Ovary (tissue), 10 donors: ENCODE measurements at places on chromosomes 6 and 20. TPM values are rescaled to one million over a fixed set of nuclear protein-coding genes. Genes with fewer than 3 reads are reported as not detected.

RSPO4 gene
- polyA plus RNA-seq = 0.04 TPM

- no peak for DNase-seq
These were observed 13.4 kb downstream of the AFDN start for GRCh38 chr6:167840160-167840525.

GRCh38 chr20:50513169-50514034 lies 3.2 kb downstream of the PTPN1 start:
- no peak for DNase-seq

DNA sequence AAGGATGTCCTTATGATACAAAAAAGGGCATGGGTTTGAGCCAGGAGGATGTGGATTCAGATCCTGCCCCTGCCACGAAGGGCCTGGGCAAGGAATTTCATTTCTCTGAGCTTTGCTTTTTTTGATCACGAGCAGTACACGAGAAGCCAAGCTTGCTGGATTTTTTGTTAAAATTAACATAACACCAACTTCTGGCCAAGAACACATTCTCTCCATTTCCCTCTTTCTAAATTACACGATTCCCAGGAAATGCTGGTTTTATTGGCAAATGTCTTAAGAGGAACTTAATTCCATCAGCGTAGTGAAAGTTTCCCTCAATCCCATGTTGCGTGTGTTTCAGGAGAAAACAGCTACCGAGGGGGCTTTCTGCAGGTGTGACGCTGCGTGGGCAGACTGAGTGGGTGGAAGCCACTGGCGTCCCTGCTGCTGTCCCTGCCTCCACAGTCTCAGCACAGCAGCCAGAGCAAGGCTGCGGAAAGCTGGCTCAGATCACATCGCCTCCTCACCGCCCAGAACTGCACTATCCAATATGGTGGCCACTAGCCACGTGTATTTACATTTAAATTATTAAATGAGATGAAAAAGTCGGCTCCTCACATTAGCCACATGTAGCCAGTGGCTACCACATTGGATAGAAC lies 120.8 kb upstream of the INSM1 start:
- no peak for DNase-seq

TMEM200A gene
- 31.1 TPM for polyA plus RNA-seq

GRCh38 chr6:167825332-167826229 lies 1.1 kb upstream of the AFDN start:
- DNase-seq = peak; percentile 72

MAP1LC3A gene
- 3.4 TPM for polyA plus RNA-seq

AKAP12 gene
- 67.2 TPM for polyA plus RNA-seq

GRCh38 chr20:39290575-39290974 lies 328.4 kb downstream of the DHX35 start:
- no peak for DNase-seq

DNA sequence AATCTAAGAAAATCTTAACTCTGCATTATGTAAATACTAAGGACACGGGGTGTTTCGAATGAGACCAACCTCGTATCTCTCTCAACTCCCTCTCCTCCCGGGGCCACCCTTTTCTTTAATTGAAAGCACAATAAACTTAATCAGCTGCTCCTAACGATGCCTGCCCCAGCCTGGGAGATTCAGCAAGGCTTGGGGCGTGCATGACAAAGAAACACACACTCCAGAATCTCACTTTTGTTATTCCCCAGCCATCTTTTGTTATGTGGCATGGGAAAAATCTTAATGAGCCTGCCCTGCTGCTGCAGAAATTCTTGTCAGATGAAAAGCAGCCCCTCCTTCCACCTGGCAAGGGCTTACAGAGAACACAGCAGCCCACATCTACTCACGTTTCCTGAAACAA lies 117.4 kb downstream of the TTLL2 start:
- DNase-seq = no peak

- DNase-seq = no peak
These were observed 1113.1 kb upstream of the CITED2 start for GRCh38 chr6:140487586-140487985.

DNA sequence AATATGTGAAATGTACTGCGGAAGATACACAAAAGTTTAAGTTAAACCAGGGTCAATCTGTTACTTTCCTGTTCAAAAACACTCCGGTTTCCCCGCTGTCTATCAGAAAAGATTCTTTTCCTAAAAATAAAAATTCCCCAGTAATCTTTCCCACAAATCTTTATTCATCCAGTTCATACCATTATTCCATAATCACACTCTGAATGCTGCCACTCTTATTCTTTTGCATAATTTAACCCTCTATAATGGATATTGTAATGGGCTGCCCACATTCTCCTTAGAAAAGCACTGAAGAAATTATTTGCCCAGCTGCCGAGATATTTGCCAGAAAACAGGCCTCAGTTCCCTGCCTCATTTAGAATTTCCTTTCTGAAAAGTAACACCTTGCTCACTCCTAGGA lies 68.6 kb downstream of the EPHA7 start:
- DNase-seq = no peak

CST1 gene
- not detected for polyA plus RNA-seq

GRCh38 chr6:90712114-90712513 lies 125.2 kb upstream of the MAP3K7 start:
- no peak for DNase-seq

SNAP25 gene
- 6.3 TPM for polyA plus RNA-seq

DNA sequence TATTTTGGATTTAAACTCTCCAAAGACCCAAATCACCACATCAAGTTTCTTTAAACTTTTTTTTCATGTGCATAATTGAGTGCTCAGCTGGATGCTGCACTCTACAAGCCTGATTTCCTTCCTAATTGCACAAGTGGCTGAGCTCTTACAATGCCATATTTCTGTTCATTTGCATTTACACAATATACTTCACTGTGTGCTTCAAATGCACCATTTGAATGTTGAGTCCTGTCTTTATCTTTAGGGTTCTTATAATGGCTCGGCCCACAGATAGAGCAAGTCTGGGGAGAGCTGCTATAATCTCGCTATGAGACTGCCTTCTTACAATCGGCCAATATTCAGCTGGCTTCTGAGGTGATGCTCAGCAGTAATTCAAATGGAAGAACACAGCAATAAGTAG lies 200.6 kb upstream of the MAP3K7 start:
- DNase-seq = no peak

GRCh38 chr6:92376691-92377090 lies 1042.7 kb downstream of the EPHA7 start:
- DNase-seq = no peak

MAP7 gene
- polyA plus RNA-seq = 3.7 TPM

THBD gene
- 24.0 TPM for polyA plus RNA-seq

DNA sequence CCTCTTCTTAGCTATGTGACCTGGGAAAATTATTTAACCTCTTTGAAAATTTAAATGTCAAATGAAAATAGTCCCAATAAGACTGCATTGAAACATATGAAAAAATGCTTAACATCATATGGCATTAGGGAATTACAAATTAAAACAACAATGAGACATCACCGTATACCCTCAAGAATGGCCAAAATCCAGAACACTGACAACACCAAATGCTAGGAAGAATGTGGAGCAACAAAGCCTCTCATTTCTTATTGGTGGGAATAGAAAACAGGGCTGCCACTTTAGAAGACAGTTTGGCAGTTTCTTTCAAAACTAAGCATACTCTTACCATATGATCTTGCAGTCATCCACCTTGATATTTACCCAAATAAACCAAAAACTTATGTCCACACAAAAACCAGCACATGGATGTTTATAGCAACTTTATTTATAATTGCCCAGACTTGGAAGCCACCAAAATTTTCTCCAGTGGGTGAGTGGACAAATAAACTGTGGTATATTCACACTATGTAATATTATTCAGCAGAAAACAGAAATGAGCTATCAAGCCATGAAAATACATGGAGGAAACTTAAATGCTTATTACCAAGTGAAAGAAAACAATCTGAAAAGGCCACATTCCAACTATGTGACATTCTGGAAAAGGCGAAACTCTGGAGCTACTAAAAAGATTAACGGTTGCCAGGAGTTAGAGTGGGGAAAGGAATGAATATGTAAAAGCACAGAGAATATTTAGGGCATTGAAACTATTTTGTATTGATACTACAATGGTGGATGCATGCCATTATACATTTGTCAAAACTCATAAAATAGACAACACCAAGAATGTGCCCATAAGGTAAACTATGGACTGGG lies 459.9 kb downstream of the GRIK2 start:
- DNase-seq = no peak

CALHM5 gene
- polyA plus RNA-seq = 3.2 TPM
